GM23338 (cell line): ENCODE measurements at places on chromosomes 4 and X. TPM values are rescaled to one million over a fixed set of nuclear protein-coding genes. Genes with fewer than 3 reads are reported as not detected.

The KIT gene
- 26.8 and 28.4 TPM in 2 replicates for total RNA-seq

The SETD7 gene
- 4.2 and 4.5 TPM in 2 replicates for total RNA-seq

- no peak for DNase-seq
Observed at GRCh38 chr4:118772767-118773428, 63.0 kb downstream of the SEC24D start.

GRCh38 chr4:186936496-186937375 lies 213.1 kb upstream of the FAT1 start:
- DNase-seq, result no peak

- DNase-seq, result no peak
Observed at GRCh38 chr4:100593935-100594334, 76.1 kb upstream of the EMCN start.

DNA sequence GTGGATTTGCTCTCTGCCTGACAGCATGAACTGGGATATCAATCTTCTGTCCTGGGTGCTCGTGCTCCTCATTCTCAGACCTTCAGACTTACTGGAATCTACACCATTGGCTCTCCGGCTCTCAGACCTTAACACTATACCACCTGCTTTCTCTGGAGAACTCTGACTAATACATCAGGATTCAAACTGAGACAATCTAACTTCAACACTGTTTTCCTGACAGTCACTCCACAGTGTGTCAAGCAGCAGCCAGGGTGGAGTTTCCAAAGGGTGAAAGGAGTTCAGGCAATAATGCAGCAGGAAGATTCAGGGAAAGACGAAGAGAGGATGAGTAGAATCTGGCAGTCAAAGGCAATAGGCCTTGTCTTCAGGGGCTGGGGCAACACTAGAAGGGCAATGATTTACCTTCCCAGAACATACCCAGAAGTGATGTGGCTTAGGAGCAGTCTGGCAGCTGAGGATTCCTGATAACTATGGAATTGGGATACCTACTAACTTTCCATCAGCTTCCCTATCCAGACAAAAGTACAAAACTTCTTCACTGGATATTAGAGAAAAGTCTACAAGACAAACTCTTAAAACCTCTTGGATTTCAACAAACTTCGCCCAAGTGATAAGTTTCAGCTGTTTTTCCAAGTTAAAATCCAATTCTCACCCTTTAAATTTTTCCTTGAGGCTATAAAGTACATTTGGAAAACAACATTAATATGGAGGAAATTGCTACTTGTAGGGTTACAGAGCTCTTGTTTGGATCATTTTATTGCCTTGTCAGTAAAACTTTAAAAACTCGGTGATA lies 58.4 kb upstream of the SLIT2 start:
- no peak for DNase-seq

- DNase-seq, result no peak
Observed at GRCh38 chr4:98641376-98641775, 17.0 kb downstream of the TSPAN5 start.

GRCh38 chr4:80183250-80184052 lies 13.9 kb upstream of the PRDM8 start:
- DNase-seq, result peak; percentile 35
